ENCODE measurements at places on chromosomes 4 and X. TPM values are rescaled to one million over a fixed set of nuclear protein-coding genes. Genes with fewer than 3 reads are reported as not detected.

GRCh38 chr4:152992027-152992426 lies 55.9 kb downstream of the FHDC1 start:
- no peaks in the 10 kb centered on the region for H3K4me1 ChIP-seq
- H3K36me3 ChIP-seq, result no peaks in the 10 kb centered on the region
- no peak for DNase-seq
- H3K4me3 ChIP-seq, result no peak overlapping the region
- H3K27ac ChIP-seq, result no peak overlapping the region
- peaks cover 4% of the 10 kb centered on the region for H3K27me3 ChIP-seq

DNA sequence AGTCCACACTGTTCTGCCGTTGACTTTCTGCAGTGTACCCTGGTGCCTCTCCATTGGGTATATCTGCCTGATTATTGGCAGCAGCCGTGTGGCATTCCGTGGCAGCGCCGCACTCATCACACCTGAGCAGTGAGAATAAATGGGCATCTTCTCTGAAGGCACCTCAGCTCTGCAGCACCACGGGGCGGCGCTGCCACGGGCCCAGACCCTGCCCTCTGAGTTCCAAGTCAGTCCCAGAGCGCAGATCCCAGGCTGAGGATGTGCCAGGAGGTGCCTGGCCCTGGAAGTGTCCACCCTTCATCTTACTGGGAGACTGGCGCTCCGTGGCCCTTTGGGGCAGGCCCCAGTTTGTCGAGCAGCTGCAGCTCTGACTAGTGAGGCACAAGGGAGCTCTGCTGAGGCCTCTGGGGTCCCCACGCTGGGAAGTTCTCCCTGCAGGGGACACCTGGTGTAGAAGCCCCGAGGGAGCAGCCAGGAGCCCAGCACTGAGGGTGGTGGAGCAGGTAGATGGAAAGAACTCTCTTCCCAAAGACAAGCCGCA lies 36.6 kb downstream of the TRMT44 start:
- peaks cover 17% of the 10 kb centered on the region for H3K4me1 ChIP-seq
- no peak for DNase-seq
- H3K4me3 ChIP-seq, result no peak overlapping the region
- H3K36me3 ChIP-seq, result 0 out of 2 replicates have a peak, but pooled peaks cover 5% of the 10 kb centered on the region
- no peak overlapping the region for H3K27ac ChIP-seq

AFM gene
- polyA plus RNA-seq, result not detected

BANK1 gene
- polyA plus RNA-seq, result not detected

GRCh38 chrX:119617517-119618164 lies 11.4 kb upstream of the NKRF start:
- H3K27me3 ChIP-seq, result no peaks in the 10 kb centered on the region
- no peak for DNase-seq
- no peaks in the 10 kb centered on the region for H3K36me3 ChIP-seq
- no peak overlapping the region for H3K4me3 ChIP-seq
- H3K27ac ChIP-seq, result no peak overlapping the region
- no peaks in the 10 kb centered on the region for H3K4me1 ChIP-seq

USP46 gene
- polyA plus RNA-seq, result 9.4 TPM

SPANXC gene
- not detected for polyA plus RNA-seq

- H3K4me1 ChIP-seq, result peaks cover 11% of the 10 kb centered on the region
- DNase-seq, result peak; percentile 47
- no peaks in the 10 kb centered on the region for H3K27me3 ChIP-seq
- no peak overlapping the region for H3K27ac ChIP-seq
- H3K4me3 ChIP-seq, result no peak overlapping the region
- H3K36me3 ChIP-seq, result no peaks in the 10 kb centered on the region
These were observed 81.5 kb upstream of the MAPK10 start for GRCh38 chr4:86441175-86441936.

DNA sequence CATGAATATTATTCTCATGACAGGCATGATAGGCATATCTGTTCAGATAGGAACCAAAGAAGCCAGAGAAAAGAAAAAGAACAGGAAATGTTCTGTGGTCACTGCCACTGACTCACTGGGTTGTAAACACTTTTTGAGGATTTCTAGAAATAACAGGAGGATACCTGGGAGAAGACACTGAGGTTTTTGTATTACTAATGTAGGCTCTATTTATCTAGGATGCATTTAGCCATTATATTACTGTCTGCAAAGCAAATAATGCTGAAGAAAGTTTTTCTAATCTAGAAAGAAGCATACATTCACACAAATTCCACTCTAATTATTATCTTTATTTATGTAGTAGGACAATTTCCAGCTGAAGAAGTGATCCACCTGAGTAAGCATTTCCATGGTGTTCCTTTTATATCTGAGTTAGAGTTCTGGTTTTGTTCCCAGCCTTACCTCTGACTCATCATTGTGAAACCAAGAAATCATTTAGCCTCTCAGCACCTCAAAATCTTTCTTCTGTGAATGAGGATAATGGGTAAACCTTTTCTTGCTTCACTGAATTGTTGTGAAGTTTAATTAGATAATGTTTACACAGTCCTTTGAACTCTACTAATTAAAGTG lies 40.2 kb upstream of the EPGN start:
- peak overlapping the region; percentile 15 for H3K27ac ChIP-seq
- peak; percentile 87 for DNase-seq
- H3K4me1 ChIP-seq, result peaks cover 11% of the 10 kb centered on the region
- no peaks in the 10 kb centered on the region for H3K36me3 ChIP-seq

- peaks cover 28% of the 10 kb centered on the region for H3K4me1 ChIP-seq
- no peak overlapping the region for H3K27ac ChIP-seq
- no peak for DNase-seq
- H3K27me3 ChIP-seq, result peaks cover 16% of the 10 kb centered on the region
These were observed 158.7 kb downstream of the BTC start for GRCh38 chr4:74635490-74636123.

DNA sequence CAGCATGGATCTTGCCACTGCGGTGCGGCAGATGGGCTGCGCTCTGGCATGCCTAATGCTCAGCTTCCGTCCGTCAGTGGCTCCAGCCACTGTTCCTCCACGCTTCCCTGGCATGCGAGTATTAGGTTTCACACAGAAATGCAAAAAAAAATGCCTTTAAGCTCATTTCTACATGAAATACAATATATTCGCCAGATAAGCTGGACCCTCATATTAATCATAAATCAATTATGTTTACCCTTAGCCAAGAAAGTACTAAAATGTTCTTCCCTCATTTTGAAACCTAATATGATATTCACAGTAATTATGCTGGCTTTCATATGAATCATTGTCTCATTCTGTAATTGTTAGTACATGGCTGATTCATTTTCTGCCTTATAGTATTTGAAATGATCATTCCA lies 115.5 kb upstream of the FAM241A start:
- no peak overlapping the region for H3K4me3 ChIP-seq
- H3K36me3 ChIP-seq, result no peaks in the 10 kb centered on the region
- peaks cover 9% of the 10 kb centered on the region for H3K4me1 ChIP-seq
- no peak overlapping the region for H3K27ac ChIP-seq
- peak; percentile 53 for DNase-seq

CXCL3 gene
- polyA plus RNA-seq, result 2.1 TPM

- H3K27me3 ChIP-seq, result no peaks in the 10 kb centered on the region
- no peaks in the 10 kb centered on the region for H3K36me3 ChIP-seq
- DNase-seq, result no peak
- no peak overlapping the region for H3K27ac ChIP-seq
- H3K4me3 ChIP-seq, result no peak overlapping the region
- no peaks in the 10 kb centered on the region for H3K4me1 ChIP-seq
These were observed 277.2 kb downstream of the EPHA5 start for GRCh38 chr4:65393078-65393477.

DNA sequence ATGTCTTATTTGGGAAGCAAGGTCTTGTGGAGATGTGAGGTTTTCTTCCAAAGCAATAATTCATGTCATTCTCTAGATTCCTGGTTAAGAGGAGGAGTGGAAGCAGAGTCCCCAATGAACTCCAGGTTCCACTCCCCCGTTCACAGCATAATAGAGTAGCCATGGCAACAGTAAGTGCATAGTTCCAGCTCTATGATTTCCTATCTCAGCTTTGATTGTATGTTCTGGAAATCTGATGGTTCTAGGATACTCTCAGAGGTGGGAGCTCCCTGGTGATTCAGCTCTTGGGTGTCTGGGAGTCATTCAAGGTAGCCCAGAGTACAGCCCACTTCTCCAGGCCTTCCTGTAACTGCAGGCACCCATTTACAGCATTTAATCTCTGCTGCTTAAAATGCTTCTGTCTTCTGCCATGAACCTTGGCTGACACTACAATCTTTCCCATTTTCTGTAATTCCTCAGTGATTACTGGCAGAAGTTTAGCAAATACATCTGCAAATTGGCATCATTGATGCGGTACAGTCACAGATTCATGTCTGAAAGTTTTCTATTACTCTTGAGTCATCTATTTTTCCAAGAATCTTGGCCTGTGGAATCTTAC lies 242.0 kb downstream of the MAPK10 start:
- H3K27ac ChIP-seq, result peak overlapping the region; percentile 86
- H3K27me3 ChIP-seq, result no peaks in the 10 kb centered on the region
- peaks cover 34% of the 10 kb centered on the region for H3K4me1 ChIP-seq
- peak; percentile 94 for DNase-seq
- peak overlapping the region; percentile 27 for H3K4me3 ChIP-seq

- H3K27ac ChIP-seq, result no peak overlapping the region
- no peak overlapping the region for H3K4me3 ChIP-seq
- H3K27me3 ChIP-seq, result no peaks in the 10 kb centered on the region
- H3K4me1 ChIP-seq, result 0 out of 2 replicates have a peak, but pooled peaks cover 6% of the 10 kb centered on the region
These were observed 359.3 kb downstream of the GRXCR1 start for GRCh38 chr4:43251841-43252240.

SHISA3 gene
- polyA plus RNA-seq, result not detected

- no peak overlapping the region for H3K27ac ChIP-seq
- no peaks in the 10 kb centered on the region for H3K36me3 ChIP-seq
- H3K4me1 ChIP-seq, result 0 out of 2 replicates have a peak, but pooled peaks cover 2% of the 10 kb centered on the region
- DNase-seq, result no peak
- peaks cover 9% of the 10 kb centered on the region for H3K27me3 ChIP-seq
These were observed 101.1 kb downstream of the PHOX2B start for GRCh38 chr4:41647383-41647782.

GRCh38 chrX:124280294-124280902 lies 52.1 kb upstream of the TEX13D start:
- H3K27ac ChIP-seq, result no peak overlapping the region
- no peaks in the 10 kb centered on the region for H3K36me3 ChIP-seq
- no peak overlapping the region for H3K4me3 ChIP-seq
- DNase-seq, result peak; percentile 21

ZDHHC15 gene
- polyA plus RNA-seq, result 0.06 TPM

DNA sequence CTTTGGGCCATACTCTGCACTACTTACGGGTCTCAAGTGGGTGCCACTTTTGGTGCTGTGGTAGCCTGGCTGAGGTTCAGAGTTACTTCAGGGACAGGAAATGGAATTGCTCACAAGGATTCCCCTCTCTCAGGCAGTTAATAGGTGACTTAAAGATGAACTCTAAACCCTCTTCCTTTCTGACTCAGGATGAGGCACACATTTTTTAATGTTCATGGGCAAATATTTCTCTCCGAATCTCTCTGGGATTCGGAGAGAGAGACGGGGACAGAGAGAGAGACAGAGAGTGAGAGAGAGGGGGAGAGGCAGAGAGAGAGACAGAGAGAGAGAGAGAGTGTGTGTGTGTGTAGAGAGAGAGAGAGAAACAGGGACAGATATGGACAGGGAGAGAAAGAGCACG lies 79.8 kb downstream of the NYX start:
- H3K27ac ChIP-seq, result peak overlapping the region; percentile 41
- peaks cover 14% of the 10 kb centered on the region for H3K4me1 ChIP-seq
- peak overlapping the region; percentile 29 for H3K4me3 ChIP-seq

KDR gene
- 0.10 TPM for polyA plus RNA-seq
